A549 treated with Hydrocortisone at 1 μM for 4 hours (cell line): ENCODE measurements at places on chromosomes 11 and 22. TPM values are rescaled to one million over a fixed set of nuclear protein-coding genes. Genes with fewer than 3 reads are reported as not detected.

The OVOL1 gene
- total RNA-seq, result 0.03 to 0.13 TPM (median 0.08 TPM) in 3 of 5 replicates, not detected in the others

The MMP11 gene
- 0.23 to 0.46 TPM (median 0.37 TPM) in 5 replicates for total RNA-seq

The PATE2 gene
- not detected in 5 replicates for total RNA-seq

The SLC22A25 gene
- not detected in 5 replicates for total RNA-seq

The RTL10 gene
- total RNA-seq, result 7.1 to 10.1 TPM (median 9.4 TPM) in 5 replicates

The LDHAL6A gene
- not detected in 5 replicates for total RNA-seq

The SCGB1D4 gene
- total RNA-seq, result not detected in 5 replicates

The UCP3 gene
- total RNA-seq, result 0.89 to 2.0 TPM (median 1.2 TPM) in 5 replicates

The YPEL1 gene
- total RNA-seq, result 0.14 to 0.47 TPM (median 0.23 TPM) in 5 replicates

The NTM gene
- total RNA-seq, result not detected in 5 replicates

The SCGB1D2 gene
- 0.28 TPM in 1 of 5 replicates, not detected in the others for total RNA-seq

The CHCHD10 gene
- 67.1 to 200 TPM (median 191 TPM) in 5 replicates for total RNA-seq

The PATE4 gene
- total RNA-seq, result not detected in 5 replicates

The PPP1CA gene
- 271 to 298 TPM (median 288 TPM) in 5 replicates for total RNA-seq

The GNAZ gene
- 1.9 to 3.1 TPM (median 2.8 TPM) in 5 replicates for total RNA-seq

The MPZL3 gene
- total RNA-seq, result 0.26 to 0.48 TPM (median 0.36 TPM) in 5 replicates

The MMP8 gene
- not detected in 5 replicates for total RNA-seq

The CSKMT gene
- total RNA-seq, result 8.2 to 15.6 TPM (median 12.8 TPM) in 5 replicates

The MPZL2 gene
- 0.03 to 0.15 TPM (median 0.08 TPM) in 4 of 5 replicates, not detected in the other for total RNA-seq

The KCNJ11 gene
- 4.4 to 6.1 TPM (median 4.9 TPM) in 5 replicates for total RNA-seq

The PNPLA5 gene
- 0.03 to 0.06 TPM in 2 of 5 replicates, not detected in the others for total RNA-seq

The FAM83F gene
- total RNA-seq, result not detected in 5 replicates

The NPTXR gene
- total RNA-seq, result 7.9 to 10.8 TPM (median 9.8 TPM) in 5 replicates

The LRRC75B gene
- 5.2 to 8.9 TPM (median 8.1 TPM) in 5 replicates for total RNA-seq
